ENCODE measurements at places on chromosomes 7 and 10.

GRCh38 chr7:43535031-43535451 lies 47.9 kb upstream of the STK17A start:
- DNase-seq, result peak; percentile 30

DNA sequence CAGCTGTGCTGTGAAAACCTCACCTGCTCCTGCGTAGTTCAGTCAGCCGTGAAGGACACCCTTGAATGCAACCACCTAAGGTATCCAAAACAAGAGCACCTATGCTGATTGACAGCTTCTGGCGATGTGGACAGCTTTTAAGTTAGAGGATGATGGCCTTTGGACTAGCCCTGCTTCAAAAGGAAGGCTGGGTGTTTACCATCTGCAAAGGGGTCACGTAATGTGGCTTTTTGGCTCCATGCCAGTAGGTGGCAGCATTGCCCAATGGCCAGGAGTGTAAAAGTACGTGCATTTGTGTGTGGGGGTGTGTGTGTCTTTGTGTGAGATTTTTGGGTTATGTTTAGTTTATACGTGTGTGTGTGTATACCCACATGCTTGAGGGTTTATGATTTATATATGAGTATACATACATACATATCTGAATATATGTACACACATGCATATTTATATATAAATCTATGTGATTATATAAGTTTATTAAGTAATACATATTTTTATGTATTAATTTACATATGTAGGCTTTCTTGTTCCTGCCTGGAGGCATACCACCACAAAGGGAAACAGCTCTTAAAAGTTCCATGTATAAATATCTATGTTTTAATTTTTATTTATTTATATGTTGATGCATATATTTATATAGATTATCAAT lies 236.3 kb upstream of the ANKRD30A start:
- no peak for DNase-seq

DNA sequence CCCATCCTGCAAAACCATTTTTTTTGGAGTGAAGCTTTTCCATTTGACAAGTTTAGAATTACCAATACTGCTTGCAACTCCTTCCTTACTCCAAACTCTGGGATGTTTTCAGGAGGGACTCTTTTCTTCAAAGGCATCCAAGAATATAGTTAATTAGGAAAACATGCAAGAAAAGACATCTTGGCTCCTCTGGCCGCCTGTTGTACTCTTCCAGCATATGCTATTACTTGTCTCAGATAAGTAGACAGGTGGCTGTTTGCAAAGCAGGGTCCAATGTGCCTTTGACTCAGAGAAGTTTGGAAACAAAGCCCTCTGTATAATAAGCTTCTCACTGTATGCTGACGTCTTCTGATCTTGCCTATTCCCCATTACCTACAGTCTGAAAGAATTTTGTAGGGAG lies 746.5 kb downstream of the AUTS2 start:
- no peak for DNase-seq

- no peak for DNase-seq
Measured at GRCh38 chr7:23710000-23710399, at the start of gene STK31. Gene STK31 (plus strand): TSS chr7:23710219. CDS start chr7:23710286, 67 bp downstream.

- no peak for DNase-seq
Measured at GRCh38 chr10:120328647-120329046, 128.4 kb upstream of the PLPP4 start.

- no peak for DNase-seq
Measured at GRCh38 chr10:75466886-75467285, 35.5 kb downstream of the LRMDA start.

- DNase-seq, result no peak
Measured at GRCh38 chr10:114412907-114413797, 8.8 kb upstream of the AFAP1L2 start.

- no peak for DNase-seq
Measured at GRCh38 chr7:104267701-104268368, 60.0 kb upstream of the ORC5 start.

- DNase-seq, result no peak
Measured at GRCh38 chr7:40848541-40849221, 713.9 kb downstream of the SUGCT start.

- DNase-seq, result no peak
Measured at GRCh38 chr7:28026237-28026636, 154.4 kb downstream of the JAZF1 start.

DNA sequence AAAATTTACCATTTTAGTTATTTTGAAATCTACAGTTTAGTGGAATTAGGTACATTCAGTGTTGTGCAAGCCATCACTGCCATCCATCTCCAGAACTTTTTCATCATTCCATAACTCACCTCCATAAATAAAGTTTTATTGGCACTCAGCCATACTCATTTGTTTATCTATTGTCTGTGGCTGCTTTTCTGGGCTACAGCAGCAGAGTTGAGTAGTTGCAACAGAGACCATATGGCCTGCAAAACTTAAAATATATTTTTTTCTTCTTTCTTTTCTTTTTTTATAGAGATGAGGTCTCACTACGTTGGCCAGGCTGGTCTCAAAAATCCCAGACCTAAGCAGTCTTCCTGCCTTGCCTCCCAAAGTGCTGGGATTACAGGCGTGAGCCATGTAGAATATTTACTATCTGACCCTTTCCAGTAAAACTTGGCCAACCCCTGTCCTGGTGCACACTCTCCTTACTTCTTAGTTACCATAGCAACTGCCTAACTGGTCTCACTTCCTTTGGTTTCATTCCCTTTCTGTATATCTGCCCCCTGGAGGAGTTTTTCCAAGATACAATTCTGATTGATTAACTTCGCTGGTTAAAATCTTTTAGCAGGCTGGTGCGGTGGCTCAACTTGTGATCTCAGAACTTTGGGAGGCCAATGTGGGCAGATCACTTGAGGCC lies 133.2 kb downstream of the CUX1 start:
- DNase-seq, result peak; percentile 28

GRCh38 chr10:88810196-88810961 lies 7.8 kb downstream of the LIPM start:
- no peak for DNase-seq

- DNase-seq, result peak; percentile 75
Measured at GRCh38 chr7:43501870-43502269, 81.0 kb upstream of the STK17A start.

DNA sequence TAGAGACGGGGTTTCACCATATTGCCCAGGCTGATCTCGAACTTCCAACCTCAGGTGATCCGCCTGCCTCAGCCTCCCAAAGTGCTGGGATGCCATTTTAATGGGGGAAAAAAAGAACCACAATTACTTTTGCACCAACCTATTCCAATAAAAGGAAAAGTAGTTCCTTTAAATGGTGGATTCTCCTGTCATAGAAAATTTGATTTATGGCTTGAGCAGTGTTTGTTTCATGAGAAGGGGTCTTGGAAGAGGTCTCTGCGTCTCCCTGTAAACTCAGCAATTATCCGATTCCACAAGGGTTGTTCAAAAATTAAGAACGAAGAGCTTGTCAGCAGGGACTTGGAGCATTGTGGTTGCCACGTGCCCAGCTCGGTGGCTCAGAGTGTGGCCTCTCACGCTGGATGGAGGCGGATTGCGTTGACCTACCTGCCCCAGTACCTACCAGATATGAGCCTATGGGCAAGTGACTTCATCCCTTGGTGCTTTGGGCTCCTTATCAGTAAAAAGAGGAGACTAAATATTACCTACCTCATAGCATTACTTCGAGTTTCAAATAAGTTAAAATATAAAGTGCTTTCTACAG lies 2.8 kb upstream of the TRIP6 start:
- DNase-seq, result no peak

DNA sequence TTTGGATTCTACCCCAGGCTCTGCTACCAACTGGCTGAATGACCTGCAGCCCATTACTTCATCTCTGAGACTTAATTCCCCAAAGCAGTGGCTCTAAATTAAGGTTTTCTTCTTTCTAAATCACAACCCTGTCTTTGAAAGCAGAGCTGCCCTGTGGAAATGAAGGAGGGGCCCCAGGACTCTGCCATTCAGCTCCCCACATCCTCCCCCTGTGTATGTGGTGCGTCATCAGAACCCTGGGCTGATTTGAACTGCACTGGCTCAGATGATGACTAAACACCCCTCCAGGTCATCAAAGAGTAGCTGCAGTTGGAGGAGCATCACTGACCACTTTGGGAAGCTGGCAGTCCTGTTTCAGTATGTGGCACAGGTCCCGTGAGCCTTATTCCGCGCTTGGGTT lies 46.6 kb downstream of the BPGM start:
- peak; percentile 94 for DNase-seq

- DNase-seq, result peak; percentile 80
Measured at GRCh38 chr10:49568235-49568634, 29.3 kb upstream of the ERCC6 start.

DNA sequence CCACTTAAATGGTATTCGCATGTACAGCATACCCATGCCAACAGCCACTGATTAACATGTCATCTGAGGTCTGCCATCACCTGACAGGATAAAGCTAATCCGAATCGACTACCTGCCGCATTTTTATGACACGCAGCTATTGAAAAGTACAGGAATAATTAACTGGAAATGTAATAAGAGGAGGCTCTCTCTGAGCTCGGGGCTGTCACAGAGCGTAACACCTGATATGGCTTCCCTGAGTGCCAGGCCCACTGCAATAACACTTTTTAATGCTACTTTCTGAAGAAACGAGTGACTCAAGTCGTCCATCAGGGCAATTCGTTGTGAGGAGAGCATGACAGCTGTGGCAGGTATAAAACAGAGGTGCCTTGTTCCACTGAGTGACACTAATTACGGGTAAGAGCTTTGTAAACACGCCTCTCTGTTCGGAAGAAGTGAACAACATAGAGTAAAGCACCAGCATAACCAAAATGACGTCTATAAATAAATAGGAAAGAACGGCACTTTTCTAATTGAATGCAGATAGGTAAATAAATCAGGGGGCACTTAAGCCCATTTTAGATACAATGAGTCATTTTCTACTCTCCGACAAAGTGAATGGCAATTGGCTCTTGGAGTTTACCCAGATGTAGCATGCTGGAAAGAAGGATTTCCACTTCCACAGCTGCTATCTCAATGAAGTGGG lies 56.5 kb upstream of the CREB5 start:
- no peak for DNase-seq

- DNase-seq, result no peak
Measured at GRCh38 chr10:78991187-78991586, 77.6 kb upstream of the ZMIZ1 start.

GRCh38 chr7:4830176-4830575 lies 31.7 kb downstream of the PAPOLB start:
- DNase-seq, result no peak

DNA sequence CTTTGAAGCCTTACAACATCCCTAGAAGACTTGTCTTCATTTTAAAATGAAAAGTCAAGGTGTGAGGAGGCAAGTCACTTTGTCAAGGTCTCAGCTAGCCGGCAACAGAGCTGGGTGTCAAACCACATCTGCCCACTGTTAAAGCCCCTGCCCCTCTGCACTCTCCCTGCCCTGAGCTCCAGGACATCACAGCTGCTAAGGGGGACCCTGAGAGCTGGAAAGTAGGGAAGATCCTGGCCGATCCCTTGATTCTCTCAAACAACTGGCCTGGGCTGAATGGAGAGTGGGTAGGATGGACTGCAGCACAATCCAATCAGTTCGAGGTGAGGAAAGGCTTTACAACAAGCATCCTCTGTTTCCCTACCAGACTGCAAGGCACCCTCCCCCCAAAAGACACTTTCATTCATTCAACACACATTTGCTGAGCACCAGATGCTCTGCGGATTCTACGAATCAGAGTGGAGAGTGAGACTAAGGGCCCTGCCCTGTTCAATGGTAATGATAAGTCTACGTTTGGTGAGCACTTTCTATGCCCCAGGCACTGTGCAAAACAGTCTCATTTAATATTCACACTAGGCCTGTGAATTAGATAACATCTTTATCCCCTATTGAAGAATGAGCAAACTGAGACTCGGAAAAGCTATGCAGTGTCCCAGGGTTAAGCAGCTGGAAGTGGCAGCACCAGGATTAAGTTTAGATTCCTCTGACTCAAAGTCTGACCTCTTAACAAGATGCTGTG lies 148.1 kb downstream of the HERPUD2 start:
- no peak for DNase-seq

GRCh38 chr10:44724415-44725174 lies 186.5 kb upstream of the TMEM72 start:
- peak; percentile 62 for DNase-seq

GRCh38 chr7:75951506-75951905 lies 36.6 kb downstream of the POR start:
- DNase-seq, result peak; percentile 77

GRCh38 chr7:117158941-117159697 lies 163.7 kb downstream of the WNT2 start:
- DNase-seq, result peak; percentile 77

DNA sequence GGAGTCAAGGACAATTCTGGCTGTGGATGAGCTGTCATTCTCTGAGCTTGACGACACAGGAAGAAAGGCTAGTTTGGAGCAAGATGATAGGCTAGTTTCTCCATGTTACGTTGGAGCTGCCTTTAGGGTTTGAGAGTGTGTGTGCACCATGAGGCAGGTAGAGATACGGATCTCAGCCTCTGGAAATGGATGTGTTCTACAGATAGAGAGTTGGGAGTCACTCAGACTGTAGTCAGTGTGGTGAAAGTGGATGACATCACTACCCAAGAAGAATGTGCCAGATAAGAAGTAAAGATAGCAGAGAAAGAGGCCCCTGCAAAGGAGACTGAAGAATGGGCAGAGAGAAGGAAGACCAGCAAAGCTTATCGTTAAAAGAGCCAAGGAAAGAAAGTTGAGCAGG lies 42.4 kb downstream of the PNLIPRP3 start:
- no peak for DNase-seq

DNA sequence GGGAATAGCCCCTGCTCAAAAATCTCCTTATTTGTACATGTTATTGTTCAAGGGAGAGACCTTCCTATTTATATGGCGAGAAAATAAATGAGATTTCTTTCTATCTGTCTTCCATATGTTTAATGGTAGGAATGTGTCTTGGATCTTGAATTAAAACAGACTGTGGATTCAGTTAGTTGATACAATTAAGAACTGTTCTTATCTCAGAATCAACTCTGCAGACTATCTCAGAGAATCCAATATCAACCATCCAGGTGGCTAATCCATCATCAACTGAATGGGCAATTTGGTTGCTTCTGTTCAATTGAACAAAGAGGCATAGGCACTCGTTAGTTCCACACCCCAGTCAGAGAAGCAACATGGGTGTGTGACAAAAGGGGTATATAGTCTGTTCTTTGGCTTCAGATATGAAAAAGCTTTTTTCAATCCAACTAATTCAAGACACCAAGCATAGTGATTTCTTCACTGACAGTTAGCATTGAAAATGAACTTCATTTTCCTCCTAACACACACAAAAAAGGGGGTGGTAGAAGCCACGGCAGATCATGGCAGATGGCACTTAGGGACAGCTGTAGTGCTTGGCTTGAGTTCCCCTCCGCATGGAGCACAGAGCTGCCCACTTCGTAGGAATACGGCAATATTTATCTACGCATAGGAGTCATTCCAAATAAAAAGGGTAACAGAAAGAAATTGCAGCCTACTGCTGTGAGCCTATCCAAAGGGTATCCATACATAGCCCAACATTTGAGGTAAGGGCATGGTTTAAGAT lies 135.9 kb downstream of the KIAA1217 start:
- DNase-seq, result no peak

- DNase-seq, result no peak
Measured at GRCh38 chr7:129789652-129790051, 163.1 kb downstream of the UBE2H start.

- DNase-seq, result no peak
Measured at GRCh38 chr7:22861576-22861975, 38.9 kb upstream of the TOMM7 start.

- no peak for DNase-seq
Measured at GRCh38 chr10:34539533-34540315, 275.4 kb downstream of the PARD3 start.

- DNase-seq, result no peak
Measured at GRCh38 chr7:157267956-157268355, 68.8 kb upstream of the DNAJB6 start.
